ENCODE measurements at places on chromosomes 11 and 22. TPM values are rescaled to one million over a fixed set of nuclear protein-coding genes. Genes with fewer than 3 reads are reported as not detected.

RAG2 gene
- not detected for total RNA-seq

UPK3A gene
- total RNA-seq: not detected

ABTB2 gene
- total RNA-seq: 12.5 TPM

- DNase-seq: no peak
Observed at GRCh38 chr22:47439643-47440265, 677.3 kb downstream of the TBC1D22A start.

GRCh38 chr22:27228771-27229170 is 571.4 kb downstream of the MIAT start:
- DNase-seq: no peak

GRCh38 chr11:8586184-8586583 is 7.8 kb downstream of the STK33 start:
- DNase-seq: no peak

DNA sequence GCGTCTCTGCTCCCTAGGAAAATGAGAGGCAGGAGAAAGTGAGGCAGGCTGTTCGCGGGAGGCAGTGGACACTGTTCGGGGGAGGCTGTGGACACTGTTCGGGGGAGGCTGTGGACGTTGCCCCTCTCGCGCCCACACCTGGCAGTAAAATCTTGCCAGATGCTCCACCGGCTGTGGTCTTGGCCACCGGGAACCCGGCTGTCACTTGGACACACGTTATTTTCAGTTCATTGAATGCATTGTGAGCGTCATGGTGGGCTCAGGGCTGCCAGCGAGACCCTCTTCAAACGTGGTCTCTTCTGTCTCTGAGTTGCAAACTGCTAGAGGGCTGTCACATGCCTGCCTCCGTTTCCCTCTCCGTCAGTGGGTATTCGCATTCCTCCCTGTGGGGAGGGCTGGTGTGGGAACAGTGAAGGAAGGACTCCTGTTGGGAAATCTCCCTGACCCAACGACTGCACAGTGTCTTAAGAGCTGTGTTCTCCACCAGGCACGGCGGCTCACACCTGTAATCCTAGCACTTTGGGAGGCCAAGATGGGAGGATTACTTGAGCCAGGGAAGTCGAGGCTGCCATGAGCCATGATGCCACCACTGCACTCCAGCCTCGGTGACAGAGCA is 1.4 kb downstream of the PRR5 start:
- no peak for DNase-seq

DNA sequence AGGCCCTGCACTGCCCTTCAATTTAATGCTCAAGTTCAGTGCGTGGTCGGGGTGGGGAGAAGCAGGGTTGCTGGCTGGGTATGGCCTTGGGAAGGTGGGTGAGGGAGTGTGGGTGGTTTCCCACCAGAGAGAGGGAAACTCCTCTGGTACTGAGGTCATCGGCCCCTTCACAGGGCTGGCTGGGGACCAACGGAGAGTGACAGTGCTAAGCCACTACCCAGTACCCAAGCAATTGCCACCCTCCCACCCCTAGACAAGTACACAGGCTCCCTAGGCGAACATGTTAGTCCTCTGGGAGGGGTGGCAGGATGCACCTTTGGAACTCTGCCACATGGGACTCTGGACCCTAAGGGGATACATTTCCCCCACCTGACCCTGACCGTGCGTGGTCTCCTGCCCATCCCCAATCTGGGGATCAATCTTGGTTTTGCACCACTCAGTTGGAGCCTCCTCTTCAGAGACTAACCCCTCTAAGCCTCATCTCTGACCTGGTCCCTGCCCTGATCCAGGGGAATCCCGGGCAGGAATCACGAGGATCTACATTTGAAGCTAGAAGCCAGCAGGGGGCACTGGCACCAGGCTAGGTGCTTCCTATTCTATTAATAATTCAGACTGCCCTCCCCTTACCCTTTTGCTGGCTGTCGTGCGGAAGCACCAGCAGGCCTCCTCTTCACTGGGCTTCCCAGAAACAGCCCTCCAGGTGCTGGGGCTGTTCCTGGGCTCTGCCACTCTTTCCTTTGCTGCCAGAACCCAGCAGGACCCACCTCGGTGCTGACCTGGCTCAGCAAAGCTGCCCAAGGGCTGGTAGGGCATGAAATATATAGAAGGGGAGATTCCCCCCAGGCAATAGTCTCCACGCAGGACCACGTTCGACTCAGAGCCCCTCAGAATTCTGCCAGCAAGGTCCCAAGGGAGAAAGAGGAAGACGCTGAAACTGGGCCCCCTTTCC is 377.7 kb downstream of the TENM4 start:
- DNase-seq: no peak

GRCh38 chr11:15565880-15566279 is 451.2 kb downstream of the INSC start:
- no peak for DNase-seq

DNA sequence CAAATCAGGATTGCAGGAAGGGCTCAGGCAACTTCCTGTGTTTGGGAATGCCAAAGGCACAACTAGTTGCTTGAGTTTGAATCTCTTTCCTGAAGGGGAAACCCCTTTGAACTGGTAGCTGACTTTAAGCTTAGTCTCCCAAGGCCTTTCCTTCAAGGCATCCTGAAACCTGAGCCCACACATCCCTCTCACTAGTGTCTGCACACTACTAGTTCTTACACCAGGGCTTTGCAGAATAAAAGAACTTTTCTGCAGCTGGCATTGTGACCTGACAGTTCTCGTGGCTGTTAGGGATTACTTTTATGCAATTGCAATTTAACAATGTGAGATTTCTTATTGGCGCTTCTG is 95.4 kb downstream of the EXT2 start:
- DNase-seq: no peak
